ENCODE measurements at places on chromosomes 12 and 14.

GRCh38 chr14:98685725-98686124 is 586.3 kb downstream of the BCL11B start:
- DNase-seq, result no peak

- DNase-seq, result no peak
These were observed 115.5 kb downstream of the CCDC59 start for GRCh38 chr12:82242729-82243128.

GRCh38 chr12:64171715-64172114 is 50.4 kb downstream of the KICS2 start:
- no peak for DNase-seq

DNA sequence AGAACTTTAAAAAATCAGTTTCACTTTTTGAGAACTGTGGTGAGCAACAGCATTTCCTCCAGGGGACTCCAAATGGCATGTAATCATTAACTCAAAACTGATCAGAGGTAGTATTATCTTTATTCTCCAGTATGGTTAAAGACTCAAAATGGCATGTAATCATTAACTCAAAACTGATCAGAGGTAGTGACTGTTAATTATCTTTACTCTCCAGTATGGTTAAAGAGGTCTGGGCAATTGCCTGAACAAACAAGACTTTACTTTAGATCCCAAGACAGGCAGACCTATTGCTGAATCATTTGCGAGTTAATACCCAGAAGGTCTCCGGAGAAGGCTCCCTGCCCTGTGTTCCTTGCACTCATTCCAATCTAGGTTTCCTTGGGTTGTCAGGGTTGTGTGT is 6.6 kb upstream of the ACADS start:
- no peak for DNase-seq

DNA sequence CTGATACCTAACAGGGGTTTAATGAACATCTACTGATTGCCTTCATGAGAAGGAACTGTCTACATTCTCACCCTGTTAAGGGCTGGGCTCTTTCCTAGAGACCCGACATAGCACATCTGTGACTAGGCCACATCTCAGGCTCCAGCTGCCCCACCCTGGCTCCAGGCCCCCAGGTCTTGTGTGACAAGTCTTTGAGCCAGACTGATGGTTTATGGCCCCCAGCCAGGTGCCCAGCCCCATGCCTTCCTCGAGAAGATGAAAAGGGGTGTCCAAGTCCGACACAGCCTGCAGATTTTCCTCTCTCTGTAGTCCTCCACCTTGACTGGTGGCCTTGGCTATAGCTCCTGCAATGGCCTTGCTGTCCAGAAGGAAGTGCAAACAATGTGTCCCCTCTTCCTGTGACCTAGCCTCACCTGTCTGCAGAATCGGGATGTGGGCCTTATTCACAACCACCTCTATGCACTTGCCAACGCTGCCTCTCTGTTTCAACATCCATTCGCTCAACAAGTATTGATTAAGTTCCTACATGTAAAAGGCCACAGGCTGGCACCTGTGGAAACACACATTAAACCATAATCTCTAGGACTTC is 4.2 kb downstream of the ACTN1 start:
- no peak for DNase-seq

GRCh38 chr12:28209782-28210181 is 19.5 kb downstream of the CCDC91 start:
- DNase-seq, result no peak

- DNase-seq, result no peak
These were observed 48.2 kb downstream of the FOXA1 start for GRCh38 chr14:37546621-37547447.

DNA sequence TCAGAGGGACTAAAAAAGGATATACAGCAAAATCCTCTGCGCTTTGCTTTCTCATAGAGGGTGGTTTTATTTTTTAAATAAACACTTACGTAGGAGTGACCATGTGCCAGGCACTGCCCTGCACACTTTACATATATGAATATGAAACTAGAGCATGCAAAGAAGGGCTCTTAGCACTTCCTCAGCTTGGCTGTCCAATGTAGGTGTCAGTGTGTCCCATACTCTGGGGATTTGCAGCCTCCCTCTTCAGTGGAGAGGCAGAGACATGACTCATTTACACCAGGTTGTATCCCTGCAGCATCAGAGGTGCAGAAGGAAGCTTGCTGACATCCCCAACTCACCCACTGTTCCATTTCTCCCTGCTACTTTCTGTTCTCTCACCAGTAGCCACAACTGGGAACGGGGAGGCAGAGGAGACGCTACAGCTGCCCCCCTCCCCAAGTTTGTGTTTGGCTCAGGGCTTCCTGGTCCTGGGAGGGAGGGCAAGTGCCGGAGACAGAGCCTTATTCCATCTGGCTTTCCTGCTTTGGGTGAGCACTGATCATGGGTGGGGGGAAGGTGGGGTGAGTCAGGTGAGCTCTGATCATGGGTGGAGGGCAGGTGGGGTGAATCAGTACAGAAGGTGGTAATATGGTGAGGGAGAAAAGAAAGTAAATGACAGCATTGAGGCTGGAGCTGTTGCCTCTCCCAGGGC is 4.9 kb upstream of the KRT5 start:
- DNase-seq, result no peak

DNA sequence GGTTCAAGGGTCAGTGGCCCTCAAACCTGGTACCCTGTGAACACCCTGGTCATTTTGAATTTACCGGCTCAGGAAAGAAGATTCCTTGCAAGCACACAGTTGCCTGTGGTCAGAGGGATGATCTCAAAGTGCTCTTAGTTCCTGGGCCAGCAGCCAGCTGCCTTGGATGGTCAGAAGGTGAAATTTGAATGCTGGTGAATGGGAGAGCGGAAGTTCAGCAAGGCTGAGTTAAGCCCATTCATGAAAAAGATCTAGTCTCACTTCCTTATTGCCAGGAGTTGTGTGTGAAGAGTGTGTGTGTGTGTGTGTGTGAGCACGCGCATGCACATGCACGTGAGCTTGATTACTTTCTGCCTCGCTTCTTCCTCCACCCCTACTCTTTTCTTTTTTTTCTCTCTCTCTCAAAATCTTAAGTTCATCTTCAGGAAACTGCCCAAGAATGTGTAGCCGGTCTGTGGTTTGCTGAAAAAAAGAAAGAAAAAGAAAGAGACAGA is 155.5 kb upstream of the CCND2 start:
- no peak for DNase-seq

- DNase-seq, result no peak
These were observed 5.9 kb downstream of the SDR9C7 start for GRCh38 chr12:56928262-56928661.

- DNase-seq, result no peak
These were observed 90.5 kb downstream of the KIF26A start for GRCh38 chr14:104228716-104229533.

DNA sequence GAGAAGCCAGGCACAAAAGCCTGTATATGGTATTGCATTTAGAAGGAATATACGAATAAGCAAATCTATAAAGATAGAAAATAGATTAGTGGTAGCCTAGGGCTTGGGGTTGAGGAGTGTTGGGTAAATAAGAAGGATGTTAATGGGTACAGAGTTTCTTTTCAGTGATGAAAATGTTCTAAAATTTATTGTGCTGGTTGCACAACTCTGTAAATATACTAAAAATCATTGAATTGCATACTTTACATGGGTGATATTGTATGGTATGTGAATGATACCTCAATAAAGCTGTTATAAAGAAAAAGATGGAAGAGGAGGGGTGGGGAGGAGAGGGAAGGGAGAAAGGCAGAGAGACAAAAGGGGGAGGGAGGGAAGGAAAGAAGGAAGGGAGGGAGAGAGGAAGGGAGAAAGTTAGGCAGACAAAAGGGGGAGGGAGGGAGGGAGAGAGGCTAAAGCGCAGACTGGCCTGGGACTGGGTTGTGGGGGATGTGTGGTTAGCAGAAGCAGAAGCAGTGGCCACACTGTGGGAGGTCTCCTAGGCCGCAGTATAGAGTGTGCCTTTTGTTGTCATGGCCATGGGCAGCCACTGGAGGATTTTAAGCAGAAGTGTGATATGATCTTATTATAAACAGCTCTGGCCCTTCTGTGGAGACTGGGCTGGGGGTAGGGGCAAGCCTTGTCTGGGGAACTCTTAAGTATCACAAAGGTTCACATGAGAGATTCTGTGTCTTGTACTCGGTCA is 73.6 kb upstream of the ELK3 start:
- DNase-seq, result no peak

- no peak for DNase-seq
These were observed 19.6 kb downstream of the LGMN start for GRCh38 chr14:92728759-92729364.

GRCh38 chr12:78055545-78055944 is 224.9 kb downstream of the NAV3 start:
- DNase-seq, result no peak

DNA sequence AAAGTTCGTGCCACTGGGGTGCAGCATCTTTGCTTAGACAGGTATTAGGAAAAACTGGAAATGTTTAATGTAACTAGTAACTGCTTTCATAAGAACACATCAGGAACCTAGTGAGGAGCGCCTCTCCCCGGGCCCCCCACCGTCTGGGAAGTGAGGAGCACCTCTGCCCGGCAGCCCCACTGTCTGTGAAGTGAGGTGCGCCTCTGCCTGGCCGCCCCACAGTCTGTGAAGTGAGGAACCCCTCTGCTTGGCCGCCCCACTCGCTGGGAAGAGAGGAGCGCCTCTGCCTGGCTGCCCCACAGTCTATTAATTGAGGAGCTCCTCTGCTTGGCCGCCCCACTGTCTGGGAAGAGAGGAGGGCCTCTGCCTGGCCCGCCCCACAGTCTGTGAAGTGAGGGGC is 224.7 kb downstream of the ITPR2 start:
- no peak for DNase-seq

- DNase-seq, result no peak
These were observed 217.9 kb downstream of the PAX9 start for GRCh38 chr14:36879558-36879957.

GRCh38 chr12:62098132-62098531 is 162.1 kb upstream of the USP15 start:
- no peak for DNase-seq

DNA sequence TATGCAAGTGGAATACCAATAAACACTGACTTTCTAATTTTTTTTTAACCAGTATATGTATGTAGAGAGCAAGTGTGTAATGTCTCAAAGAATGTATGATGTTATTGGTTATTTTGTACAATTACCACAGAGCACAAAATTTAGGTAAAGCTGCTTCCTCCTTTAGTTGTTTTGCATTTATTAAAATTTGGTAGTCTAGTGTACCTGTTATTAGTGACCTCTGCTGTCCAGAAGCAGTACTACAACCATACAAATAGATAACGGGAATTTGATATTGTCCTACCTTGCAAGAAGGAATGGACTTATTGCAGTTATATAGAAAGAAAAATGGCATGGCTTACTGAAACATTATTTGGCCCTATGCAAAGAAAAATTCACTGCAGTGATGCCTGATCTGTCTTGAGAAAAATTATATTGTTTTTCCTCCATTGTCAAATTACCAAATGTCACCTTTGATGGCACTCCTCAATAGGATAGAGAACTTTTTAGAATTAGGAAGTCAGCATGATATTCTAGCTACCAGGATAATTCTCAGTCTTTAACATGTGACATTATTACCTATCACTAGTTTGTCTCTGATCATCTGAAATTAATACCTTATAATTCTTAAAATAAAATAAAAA is 153.9 kb upstream of the RMST start:
- no peak for DNase-seq

DNA sequence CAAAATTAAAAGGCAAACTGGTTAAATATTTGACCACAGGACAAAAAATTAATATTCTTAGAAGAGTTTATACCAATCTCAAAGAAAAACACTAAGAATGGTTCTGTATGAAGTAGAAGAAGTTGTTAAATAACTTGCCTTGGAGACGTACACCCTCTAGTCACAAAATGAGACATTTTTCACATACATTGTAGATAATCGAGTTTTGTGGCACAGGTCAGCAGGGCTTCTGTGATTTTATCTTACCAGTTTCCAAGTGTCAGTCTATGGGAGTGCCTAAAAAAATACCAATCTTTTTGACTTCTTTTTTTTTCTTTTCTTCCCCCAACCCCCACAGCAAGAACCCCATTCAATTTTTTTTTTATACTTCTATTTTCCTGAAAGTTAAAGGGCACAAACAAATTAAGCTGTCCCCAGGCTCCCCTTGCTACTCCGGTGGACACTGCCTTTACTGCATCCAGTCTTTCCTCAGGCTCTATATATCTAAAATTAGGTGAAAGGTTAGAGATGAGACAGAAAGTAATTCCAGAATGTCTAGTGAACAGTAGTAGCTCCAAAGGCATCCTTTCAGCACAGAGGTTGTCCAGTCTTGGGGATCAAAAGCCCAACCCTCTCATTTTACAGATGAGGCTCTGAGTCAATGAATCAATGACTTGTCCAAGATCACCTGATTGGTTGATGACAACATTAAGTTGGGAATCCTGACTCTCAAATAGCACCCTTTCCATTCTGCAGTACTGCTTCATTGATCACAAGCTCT is 6.2 kb downstream of the LIMA1 start:
- DNase-seq, result no peak

Measured in amygdala (tissue), 56 donors.